ENCODE measurements at places on chromosomes 4 and X.

DNA sequence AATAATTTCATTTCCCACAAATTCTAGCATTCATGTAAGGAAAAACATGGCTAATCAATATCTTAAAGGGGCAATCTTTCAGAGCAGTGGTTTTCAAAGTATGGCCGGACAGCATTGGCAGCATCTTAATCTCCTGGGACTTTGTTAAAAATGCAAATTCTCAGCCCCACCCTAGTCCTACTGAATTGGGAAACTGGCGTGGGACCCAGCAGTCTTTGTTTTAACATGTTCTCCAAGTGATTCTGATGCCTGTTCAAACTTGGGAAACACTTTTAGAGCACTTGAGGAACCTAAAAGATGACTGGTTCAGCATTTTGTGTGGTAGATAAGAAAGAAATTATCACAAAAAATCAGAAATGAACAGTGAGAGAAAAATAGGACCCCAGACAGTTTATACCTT lies 65.7 kb downstream of the ZFX start:
- DNase-seq, result no peak

- DNase-seq, result no peak
These were observed 200.0 kb downstream of the BCOR start for GRCh38 chrX:39897741-39898097.

GRCh38 chr4:1246901-1247863 lies 1.7 kb downstream of the CTBP1 start:
- DNase-seq, result peak; percentile 19

DNA sequence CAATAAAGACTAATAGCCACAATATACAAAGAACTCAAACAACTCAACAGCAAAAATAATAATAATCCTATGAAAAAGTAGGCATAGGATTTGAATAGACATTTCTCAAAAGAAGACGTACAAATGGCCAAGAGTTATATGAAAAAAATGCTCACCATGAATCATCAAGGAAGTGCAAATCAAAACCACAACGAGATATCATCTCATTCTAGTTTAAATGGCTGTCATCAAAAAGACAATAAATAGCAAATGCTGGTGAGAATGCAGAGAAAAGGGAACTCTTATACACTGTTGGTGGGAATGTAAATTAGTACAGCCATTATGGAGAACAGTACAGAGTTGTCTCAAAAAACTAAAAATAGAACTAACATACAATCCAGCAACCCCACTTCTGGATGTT lies 18.8 kb downstream of the TLR6 start:
- no peak for DNase-seq

DNA sequence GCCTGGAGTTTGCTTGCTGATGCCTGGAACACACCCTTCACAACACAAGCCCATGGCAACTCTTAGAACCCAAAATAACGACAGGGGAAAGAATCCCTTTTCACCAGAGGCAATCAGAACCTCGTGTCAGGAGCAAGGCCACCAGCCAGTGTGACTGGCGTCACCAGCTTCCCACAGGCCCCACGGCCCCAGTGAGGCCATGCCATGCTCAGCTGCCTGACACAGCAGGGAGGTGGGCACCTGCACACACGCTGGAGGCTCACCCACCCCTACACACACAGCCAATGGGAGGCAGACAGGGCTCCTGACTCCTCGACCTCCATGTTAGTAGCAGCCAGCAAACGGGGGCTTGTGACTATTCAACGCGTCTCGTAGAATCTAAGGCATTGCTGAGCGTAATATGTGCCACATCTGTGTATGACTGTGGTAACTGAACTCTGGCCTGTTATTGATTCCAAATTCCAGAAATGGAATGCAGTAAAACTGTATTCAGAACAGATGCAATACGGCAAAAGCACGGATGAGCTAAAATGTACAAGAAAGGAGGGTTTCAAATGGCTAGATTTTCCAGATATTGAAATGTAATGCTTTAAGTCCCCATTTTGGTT lies 28.5 kb downstream of the RNF212 start:
- DNase-seq, result no peak

- DNase-seq, result no peak
These were observed 485.9 kb downstream of the SMARCA1 start for GRCh38 chrX:129037389-129037788.

GRCh38 chr4:67762086-67762485 lies 7.9 kb upstream of the GNRHR start:
- no peak for DNase-seq

- DNase-seq, result no peak
These were observed 54.4 kb upstream of the USP26 start for GRCh38 chrX:133151336-133151735.

DNA sequence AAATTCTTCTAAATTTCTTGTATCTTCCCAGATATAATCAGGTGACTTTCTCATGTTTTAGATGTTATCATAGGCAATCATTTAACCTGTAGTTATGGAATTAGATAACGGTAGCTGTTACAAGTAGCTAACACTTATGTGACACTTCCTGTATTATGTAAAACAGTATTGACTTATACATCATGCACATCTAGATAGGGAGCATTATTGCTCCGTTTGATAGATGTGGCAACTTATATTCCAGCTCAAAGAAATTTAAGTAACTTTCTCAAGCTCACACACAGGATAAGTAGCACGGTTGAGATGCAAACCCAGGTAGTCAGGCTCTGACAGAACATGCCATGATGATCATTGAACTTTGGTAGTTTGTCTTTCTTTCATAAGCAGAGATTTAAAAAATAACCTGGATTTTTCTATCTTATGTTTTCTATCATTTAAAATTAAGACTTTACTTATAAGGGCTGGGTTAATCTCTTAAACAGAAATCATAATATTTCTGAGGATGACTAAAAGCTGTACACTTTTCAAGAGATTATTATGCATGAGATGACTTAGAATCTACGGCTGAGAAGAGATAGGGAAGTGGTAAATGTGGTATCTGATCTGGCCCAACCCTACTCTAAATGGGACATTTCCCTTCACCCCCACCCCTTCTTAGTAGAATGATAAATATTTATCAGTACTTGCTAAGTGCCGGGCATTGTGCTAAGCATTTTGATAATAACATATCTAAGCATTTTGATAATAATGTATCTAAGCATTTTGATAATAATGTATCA lies 69.1 kb upstream of the HPGD start:
- DNase-seq, result no peak

DNA sequence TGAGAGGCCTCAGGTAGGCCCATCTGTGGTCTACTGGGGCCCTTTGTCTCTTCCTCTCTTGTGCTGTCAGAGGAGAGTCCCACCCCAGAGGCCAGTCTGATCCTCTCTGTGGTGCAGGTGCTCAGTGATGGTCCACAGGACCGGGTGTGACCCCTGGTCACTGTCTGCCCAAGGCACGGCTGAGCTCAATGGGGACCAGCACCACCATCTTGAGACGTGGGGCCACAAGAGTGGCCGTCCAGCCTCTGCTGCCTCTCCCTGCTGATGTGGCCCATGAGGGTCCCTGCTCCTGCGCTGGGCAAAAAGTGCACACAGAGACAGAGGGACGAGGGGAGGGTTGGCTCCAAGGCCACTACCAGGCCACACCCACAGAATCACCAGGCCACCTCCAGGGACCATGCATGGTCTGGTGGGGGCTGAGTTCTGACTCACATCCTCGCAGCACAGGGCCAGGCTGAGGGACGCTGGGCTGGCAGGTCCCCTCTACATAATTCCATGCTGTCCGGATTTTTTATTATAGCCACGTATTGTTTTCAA lies 88.3 kb downstream of the FAM53A start:
- no peak for DNase-seq

GRCh38 chrX:3545901-3546300 lies 167.5 kb downstream of the PRKX start:
- DNase-seq, result no peak

DNA sequence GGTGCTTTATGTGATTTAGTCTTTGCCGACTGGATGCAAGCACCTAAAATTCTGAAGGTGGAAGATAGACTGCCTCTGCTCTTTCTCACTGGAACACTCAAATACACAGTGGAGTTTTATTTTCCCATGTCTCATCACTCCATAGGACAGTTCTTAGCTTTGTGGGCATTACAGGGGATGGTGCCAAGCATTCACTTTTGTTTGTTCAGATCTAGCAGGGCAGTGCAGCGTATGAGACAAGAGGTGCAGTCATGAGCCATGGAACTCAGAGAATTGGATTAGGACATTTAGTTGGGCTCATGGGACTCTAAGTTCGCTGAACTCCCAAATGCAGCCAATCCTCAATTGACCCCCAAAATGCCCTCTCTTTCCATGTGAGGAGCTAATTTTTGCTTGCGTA lies 1136.9 kb upstream of the PRKX start:
- no peak for DNase-seq

GRCh38 chr4:7396186-7396910 lies 38.4 kb downstream of the PSAPL1 start:
- DNase-seq, result no peak

DNA sequence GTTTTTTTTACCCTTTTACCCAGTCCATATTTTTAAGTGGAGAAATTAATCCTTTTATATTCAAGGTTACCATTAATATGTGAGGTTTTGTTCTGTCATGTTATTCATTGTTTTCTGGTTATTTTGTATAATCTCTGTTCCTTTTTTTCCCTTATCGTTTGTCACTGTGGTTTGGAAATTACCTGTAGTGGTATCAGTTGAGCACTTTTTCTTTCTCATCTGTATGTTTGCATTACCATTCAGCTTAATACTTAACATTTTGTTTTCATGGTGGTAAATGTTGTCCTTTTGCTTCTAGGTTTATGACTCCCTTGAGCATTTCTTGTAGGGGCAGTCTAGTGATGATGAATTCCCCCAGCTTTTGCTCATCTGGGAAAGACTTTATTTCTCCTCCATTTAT lies 6.6 kb downstream of the ETDC start:
- DNase-seq, result no peak

GRCh38 chrX:130682990-130683389 lies 220.0 kb downstream of the ENOX2 start:
- no peak for DNase-seq

DNA sequence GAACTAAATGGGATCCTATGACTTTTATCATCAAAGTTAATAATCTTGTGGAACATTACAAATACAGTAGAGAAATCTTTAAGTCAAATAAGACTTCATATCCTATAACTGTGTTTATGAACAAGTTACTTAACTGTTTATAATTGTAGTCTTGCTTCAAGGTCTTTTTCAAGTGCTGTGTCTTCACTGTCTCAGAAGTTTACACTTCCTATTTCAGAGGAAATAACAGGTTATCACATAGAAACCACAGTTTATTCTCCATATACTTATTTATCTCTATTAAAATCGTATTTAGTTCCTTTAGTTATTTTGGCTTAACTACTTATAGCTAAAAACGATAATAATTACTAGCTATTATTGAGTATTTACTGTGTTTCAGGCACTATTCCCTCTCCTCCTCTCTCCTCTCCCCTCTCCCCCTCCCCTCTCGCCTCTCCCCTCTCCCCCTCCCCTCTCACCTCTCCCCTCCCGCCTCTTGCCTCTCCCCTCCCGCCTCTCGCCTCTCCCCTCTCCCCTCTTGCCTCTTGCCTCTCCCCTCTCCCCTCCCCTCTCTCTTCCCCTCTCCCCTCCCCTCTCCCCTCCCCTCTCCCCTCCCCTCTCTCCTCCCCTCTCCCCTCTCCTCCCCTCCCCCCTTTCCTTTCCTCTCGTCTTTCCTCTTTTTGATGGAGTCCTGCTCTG lies 63.7 kb downstream of the RBPJ start:
- no peak for DNase-seq

GRCh38 chr4:62816566-62816965 lies 1592.7 kb downstream of the TECRL start:
- DNase-seq, result no peak

- DNase-seq, result no peak
These were observed 788 bp downstream of the SHROOM2 start for GRCh38 chrX:9786798-9787635.

DNA sequence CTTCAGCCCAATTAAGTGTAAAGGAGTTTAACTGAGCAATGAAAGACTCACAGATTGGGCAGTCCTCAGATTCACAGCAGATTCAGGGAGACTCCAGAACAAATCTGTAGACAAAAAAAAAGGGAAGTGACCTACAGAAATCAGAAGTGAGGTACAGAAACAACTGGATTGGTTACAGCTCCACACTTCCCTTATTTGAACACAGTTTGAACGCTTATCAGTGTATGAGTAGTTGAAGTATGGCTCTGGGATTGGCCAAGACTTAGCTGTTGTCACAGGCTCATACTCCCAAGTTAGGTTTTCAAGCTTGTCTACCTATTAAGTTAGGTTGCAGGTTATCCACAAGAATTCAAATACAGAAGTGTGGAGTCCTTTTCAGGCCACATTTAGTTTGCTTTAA lies 112.4 kb upstream of the ELOVL6 start:
- DNase-seq, result no peak

DNA sequence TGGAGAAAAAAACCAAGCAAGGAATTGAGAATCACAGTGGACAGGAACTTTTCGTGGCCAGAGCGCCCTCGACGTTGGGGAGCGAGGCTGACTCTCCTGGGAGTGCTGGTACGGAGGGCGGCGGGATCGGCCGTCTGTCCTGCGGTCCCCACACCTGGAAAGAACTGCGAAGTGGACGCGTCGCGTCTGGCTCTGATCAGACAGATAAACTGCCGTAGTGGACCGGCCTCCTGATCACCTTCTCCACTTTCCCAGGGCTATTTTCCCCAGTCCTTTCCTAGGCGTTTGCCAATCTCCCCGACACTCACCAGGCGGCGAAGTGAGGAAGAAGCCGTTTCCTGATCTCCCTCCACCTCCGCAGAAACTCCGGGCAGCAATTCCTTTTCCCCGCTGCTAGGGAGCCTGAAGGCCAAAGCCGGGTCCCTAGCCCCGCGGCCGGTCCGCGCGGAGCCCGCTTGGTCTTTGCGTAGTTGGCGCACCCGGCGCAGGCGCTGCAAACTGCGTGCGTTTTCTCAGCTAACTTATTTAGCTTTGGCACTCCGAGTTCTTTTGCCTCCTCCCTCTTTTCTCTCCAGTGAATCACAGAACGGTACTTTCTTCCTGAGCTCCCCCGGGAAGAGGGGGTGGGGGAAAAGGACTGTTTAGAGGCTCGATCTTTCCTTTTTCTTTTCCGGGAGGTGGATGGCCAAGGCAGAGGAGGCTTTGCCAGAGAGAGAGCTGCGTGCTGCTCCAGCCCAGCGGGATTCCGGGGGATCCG lies at the start of gene ARSJ:
TSS of gene ARSJ (minus strand) at position 500 of the 757 bp plus-strand sequence. CDS start 813 bp downstream, outside the sequence.
- peak; percentile 66 for DNase-seq

DNA sequence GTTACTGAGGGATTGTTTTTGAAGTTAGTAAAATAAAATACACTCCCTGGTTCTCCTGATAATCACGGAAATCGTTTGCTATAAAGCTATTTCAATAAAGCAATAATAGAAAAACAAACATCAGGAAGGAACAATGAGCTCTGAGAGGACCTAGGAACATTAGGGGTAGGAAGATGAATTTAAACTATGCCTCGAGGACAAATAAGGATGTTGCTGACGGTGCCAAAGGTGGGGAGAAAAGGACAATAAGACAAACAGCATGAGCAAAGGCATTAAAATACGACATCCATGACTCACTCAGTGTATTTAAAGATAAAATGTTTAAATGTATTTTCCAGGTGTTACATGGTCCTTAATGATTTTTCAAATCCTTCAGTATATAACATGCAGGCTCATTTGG lies 110.3 kb downstream of the MTNR1A start:
- DNase-seq, result no peak

GRCh38 chrX:17833954-17834353 lies 27.1 kb downstream of the RAI2 start:
- no peak for DNase-seq

Measured in uterus (tissue), 4 donors.